Umbilical cord (tissue), 2 donors: ENCODE measurements at places on chromosomes 7 and 10.

DNA sequence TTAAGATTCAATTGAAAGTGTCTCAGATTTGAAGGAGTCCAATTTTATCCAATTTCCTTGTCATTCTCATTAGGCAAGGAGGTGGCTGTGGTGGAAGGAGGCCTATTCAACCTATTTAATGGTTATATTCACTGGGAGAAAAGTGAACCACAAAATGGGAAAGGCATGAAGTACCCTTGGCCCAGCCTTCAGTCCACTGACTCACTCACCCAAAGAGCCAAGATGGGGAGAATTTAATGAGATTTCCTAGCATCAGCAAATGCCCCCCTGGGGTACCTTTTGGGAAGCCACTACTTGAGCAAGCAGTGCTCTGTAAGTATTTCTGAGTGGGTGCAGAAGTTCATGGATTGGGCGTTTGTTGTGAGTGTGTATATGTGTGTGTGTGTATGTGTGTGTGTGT is 144.1 kb downstream of the NRP1 start:
- DNase-seq: no peak

DNA sequence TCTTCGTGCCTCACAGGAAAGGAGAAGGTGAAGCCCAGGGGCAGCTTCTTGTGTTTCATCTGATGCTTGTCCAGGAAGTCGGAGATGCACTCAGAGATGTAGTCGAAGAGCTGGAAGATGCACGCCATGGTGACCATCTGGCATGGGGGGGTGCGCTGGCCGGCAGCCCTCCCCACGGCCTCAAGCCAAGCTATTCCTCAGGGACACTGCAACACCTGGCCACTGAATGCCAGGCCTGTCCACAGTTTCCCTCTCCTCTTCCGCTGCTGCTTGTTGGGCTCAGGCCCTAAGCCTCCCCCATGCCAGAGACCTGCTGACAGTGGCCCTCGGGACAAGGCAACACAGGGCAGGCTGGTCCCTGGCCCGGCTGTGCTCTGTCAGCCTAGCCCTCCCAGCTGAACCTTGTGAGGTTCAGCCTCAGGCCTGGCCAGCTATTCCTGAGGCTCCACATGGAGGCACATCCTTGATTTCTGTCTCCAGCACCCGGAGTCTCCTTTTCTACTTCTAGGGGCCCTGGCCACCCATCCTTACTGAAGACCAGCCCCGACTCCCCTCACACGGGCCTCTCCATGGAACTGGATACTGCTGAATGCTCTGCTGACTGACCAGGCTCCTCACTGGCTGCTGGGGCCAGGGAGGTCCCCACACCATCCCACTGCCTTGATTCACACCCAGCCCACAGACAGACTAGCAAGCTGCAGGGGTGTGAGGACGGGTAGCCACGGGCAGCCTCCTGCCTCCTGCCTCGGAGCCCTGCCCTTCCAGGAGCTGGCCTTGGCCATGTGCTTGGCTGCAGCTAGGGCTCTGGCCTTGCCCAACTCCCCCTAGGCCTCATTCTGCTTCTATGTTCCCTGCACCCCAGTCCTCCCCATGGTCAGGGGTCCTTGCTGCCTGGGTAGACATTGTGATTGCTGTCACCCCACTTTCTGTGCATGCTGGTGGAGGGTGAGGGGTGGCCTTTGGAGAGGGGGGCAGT is 10.1 kb upstream of the MYL7 start:
- no peak for DNase-seq

DNA sequence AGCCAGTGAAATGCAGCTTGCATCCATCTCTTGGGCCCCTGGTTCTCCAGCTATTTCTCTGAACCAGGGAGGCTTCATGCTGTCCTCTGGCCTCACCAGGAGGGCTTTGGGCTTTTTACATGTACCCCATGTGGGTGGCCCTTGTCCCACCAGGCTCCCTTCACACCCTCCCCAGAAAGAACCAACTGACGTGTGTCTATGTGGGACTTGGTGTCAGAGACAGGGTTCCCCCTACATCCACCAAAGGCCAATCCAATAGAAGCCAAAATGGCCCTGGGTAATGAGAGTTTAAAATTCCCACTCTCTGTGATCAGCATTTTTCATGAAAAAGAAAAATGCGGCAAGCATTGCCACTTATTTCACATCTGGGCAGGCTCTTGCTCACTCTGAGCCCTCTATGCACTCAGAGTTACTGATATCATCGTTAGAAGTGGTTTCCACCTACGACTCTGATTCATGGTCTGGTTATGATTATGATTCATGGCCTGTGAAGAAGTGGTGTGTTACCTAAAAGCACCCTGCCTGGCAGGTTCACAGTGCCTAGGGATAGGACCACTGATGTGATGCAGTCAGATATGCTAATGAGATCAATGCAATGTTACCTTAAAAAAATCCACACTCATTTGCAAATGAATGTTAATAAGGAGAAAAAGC is 133.5 kb downstream of the BUB3 start:
- no peak for DNase-seq

DNA sequence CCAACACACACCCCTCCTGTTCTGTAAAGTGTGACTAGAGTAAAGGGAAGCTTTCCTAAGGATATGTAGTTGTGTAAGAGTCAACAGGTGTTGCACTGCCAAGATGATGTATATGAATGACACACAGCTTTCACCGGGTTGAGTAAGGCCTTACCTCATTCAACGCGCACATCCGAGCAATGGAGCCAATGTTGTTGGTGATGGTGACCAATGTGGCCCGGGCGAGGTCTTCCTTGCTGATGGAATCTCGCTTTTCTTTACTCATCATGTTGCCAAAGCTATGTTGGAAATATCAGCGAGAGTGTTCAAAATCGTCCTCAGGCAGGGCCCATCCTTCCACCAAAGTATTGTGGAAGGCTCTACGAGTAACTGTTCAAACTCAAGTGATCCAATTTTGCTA is 52.0 kb downstream of the PANK1 start:
- no peak for DNase-seq

- DNase-seq: no peak
Measured at GRCh38 chr7:77859343-77859742, 60.8 kb downstream of the PHTF2 start.
